ENCODE measurements at places on chromosomes 2 and 18.

- no peak overlapping the region for H3K27ac ChIP-seq
- no peak for DNase-seq
- no peaks in the 10 kb centered on the region for H3K27me3 ChIP-seq
- peaks cover 11% of the 10 kb centered on the region for H3K36me3 ChIP-seq
- no peak overlapping the region for H3K4me3 ChIP-seq
These were observed 17.5 kb downstream of the POLR1A start for GRCh38 chr2:86087936-86088850.

GRCh38 chr2:132915812-132916549, 246.0 kb upstream of the LYPD1 start:
- H3K27me3 ChIP-seq: no peaks in the 10 kb centered on the region
- H3K4me3 ChIP-seq: no peak overlapping the region
- peaks cover 5% of the 10 kb centered on the region for H3K4me1 ChIP-seq
- DNase-seq: no peak
- no peaks in the 10 kb centered on the region for H3K36me3 ChIP-seq

DNA sequence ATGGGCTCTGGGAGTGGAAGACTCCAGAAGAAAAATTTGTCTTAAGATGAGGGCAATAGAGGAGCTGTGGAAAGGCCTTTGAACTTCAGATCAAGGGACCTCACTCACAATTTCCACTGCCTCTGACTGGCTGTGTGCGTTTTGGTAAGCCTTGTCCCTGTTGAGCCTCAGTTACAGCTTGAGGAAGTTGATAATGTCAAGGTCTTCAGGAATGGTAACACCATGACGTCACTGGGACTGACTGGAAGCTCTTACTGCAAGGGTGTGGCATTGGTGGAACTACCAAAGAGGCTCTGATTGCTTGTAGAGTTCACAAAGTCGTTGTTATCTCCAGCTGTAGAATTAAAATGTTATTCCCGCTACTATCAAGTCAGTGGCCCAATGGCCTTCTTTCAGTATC, 29.2 kb upstream of the CTAGE1 start:
- no peak for DNase-seq
- H3K4me1 ChIP-seq: no peaks in the 10 kb centered on the region
- no peak overlapping the region for H3K4me3 ChIP-seq

DNA sequence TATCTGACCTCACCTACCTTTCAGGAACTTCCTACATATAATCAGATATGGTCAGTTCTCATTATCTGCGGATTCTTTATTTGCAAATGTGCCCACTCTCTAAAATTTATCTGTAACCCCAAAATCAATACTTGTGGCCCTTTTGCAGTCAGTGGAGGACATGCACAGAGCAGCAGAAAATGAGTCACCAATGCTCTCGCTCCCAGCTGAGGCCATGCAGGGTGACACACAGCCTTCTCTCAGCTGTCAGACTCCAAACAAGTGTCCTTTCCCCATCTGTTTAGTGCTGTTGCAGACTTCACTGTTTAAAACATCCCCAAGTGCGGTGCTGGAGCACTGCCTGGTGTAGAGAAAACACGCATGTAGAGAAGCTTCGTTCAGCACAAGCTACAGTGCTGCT, 171.9 kb upstream of the SALL3 start:
- H3K4me1 ChIP-seq: peaks cover 21% of the 10 kb centered on the region
- H3K27ac ChIP-seq: no peak overlapping the region
- H3K4me3 ChIP-seq: no peak overlapping the region
- no peaks in the 10 kb centered on the region for H3K27me3 ChIP-seq
- no peak for DNase-seq

GRCh38 chr2:136057023-136057801, 60.7 kb downstream of the CXCR4 start:
- no peaks in the 10 kb centered on the region for H3K4me1 ChIP-seq
- no peak overlapping the region for H3K4me3 ChIP-seq
- DNase-seq: no peak
- H3K27me3 ChIP-seq: no peaks in the 10 kb centered on the region
- H3K36me3 ChIP-seq: no peaks in the 10 kb centered on the region

- H3K27me3 ChIP-seq: no peaks in the 10 kb centered on the region
- no peak for DNase-seq
- no peak overlapping the region for H3K27ac ChIP-seq
- no peak overlapping the region for H3K4me3 ChIP-seq
- no peaks in the 10 kb centered on the region for H3K4me1 ChIP-seq
These were observed 59.6 kb downstream of the ZNF516 start for GRCh38 chr18:76435316-76435989.

DNA sequence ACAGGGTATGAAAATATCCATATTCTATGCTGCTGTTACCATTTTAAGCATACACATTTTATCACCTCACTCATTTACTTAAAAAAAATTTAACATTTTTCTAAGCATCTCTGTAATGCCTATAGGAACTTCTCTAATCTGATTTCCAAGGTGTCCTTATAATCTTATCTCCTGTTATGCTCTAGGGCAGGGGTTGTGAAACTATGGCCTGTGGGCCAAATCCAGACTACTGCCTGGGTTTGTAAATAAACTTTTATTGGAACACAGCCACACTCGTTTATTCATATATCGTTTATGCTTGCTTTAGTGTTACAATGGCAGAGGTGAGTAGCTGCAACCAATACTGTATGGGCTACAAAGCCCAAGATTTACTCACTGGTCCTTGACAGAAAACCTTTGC, 151.6 kb downstream of the RAPGEF4 start:
- H3K4me3 ChIP-seq: no peak overlapping the region
- H3K27me3 ChIP-seq: no peaks in the 10 kb centered on the region
- H3K36me3 ChIP-seq: no peaks in the 10 kb centered on the region
- no peaks in the 10 kb centered on the region for H3K4me1 ChIP-seq
- no peak overlapping the region for H3K27ac ChIP-seq
- no peak for DNase-seq

- no peak for DNase-seq
- no peak overlapping the region for H3K4me3 ChIP-seq
- no peaks in the 10 kb centered on the region for H3K36me3 ChIP-seq
- H3K27ac ChIP-seq: no peak overlapping the region
- H3K4me1 ChIP-seq: peaks cover 9% of the 10 kb centered on the region
- no peaks in the 10 kb centered on the region for H3K27me3 ChIP-seq
These were observed 110.2 kb downstream of the CABLES1 start for GRCh38 chr18:23245461-23245860.

DNA sequence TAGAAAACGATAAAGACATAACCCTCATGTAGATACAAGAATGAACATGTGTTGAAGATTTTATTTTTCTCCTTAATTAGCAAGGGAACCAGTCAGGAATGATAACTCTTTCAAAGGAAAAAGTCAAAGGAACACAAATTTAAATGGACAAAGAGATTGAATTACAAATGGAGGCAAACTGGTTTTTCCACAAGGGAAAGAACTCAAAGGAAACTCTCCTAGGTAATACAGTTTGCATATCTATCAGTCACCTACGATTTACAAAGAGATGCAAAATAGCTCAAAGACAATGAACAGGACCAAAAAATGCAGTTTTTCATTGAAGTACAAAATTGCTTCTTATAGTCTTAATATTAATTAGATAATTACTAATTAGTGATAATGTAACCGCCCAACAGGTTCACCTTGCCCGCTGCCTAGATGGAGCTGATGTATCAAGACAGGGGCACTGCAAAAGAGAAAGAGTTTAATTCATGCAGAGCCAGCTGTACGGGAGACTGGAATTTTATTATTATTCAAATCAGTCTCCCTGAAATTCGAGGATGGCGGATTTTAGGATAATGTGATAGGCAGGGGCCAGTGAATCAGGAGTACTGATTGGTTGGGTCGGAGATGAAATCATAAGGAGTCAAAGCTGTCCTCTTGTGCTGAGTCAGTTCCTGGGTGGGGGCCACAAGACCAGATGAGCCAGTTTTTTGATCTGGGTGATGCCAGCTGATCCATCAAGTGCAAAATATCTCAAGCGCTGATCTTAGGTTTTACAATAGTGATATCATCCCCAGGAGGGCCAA, 151.0 kb downstream of the TMEM17 start:
- H3K27ac ChIP-seq: no peak overlapping the region
- peaks cover 2% of the 10 kb centered on the region for H3K4me1 ChIP-seq
- no peak for DNase-seq
- no peaks in the 10 kb centered on the region for H3K27me3 ChIP-seq
- no peak overlapping the region for H3K4me3 ChIP-seq

- H3K27ac ChIP-seq: no peak overlapping the region
- no peaks in the 10 kb centered on the region for H3K4me1 ChIP-seq
- DNase-seq: no peak
- H3K27me3 ChIP-seq: no peaks in the 10 kb centered on the region
- H3K4me3 ChIP-seq: no peak overlapping the region
- H3K36me3 ChIP-seq: no peaks in the 10 kb centered on the region
These were observed 35.7 kb downstream of the ACKR3 start for GRCh38 chr2:236605345-236605734.

DNA sequence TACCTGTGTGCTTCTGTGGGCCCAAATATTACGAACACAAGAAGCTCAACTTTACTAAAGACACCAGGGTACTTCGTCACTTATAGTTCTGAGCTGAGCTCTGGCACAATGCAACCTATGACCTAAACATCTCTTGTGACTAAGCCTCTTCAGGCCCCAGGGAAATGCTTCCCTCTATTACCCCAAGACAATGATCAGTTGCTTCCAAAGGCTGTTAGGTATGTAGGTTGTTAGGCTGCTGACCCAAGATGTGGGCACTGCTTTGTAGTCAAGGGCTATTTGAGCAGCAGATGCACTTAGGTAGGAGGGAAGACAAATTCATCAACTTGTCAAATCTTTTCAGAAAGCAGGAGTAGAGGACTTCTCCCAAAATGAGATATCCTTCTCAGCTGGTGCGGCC, 640.1 kb downstream of the EPHA4 start:
- peaks cover 7% of the 10 kb centered on the region for H3K4me1 ChIP-seq
- no peaks in the 10 kb centered on the region for H3K36me3 ChIP-seq
- H3K4me3 ChIP-seq: no peak overlapping the region
- no peak for DNase-seq
- no peaks in the 10 kb centered on the region for H3K27me3 ChIP-seq
- H3K27ac ChIP-seq: no peak overlapping the region

- H3K27me3 ChIP-seq: no peaks in the 10 kb centered on the region
- no peak for DNase-seq
- H3K36me3 ChIP-seq: no peaks in the 10 kb centered on the region
- H3K4me1 ChIP-seq: peaks cover 9% of the 10 kb centered on the region
- H3K4me3 ChIP-seq: no peak overlapping the region
These were observed 28.2 kb upstream of the INO80C start for GRCh38 chr18:35525795-35526494.

All from neural progenitor cell (in vitro differentiated cells).